ENCODE measurements at places on chromosomes 5 and 9. TPM values are rescaled to one million over a fixed set of nuclear protein-coding genes. Genes with fewer than 3 reads are reported as not detected.

DNA sequence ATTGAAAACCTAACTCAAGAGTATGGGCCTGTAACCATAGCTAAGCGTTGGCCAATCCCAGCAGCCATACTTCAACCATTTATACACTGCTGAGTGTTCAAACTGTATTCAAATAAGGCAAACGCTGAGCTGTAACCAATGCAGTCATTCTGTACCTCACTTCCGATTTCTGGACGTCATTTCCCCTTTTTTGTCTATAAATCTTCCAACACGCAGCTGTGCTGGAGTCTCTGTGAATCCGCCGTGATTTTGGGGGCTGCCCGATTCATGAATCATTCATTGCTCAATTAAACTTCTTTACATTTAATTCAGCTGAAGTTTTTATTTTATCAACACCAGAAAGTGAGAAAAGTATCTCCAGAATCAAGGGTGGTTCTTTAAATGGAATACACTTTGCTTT lies 31.7 kb downstream of the MTX3 start:
- H3K27me3 ChIP-seq: no peaks in the 10 kb centered on the region
- no peak overlapping the region for H3K4me3 ChIP-seq
- no peaks in the 10 kb centered on the region for H3K36me3 ChIP-seq
- no peaks in the 10 kb centered on the region for H3K4me1 ChIP-seq
- no peak for DNase-seq

- H3K4me1 ChIP-seq: peaks cover 34% of the 10 kb centered on the region
- no peaks in the 10 kb centered on the region for H3K27me3 ChIP-seq
- no peak overlapping the region for H3K27ac ChIP-seq
- H3K4me3 ChIP-seq: no peak overlapping the region
- no peak for DNase-seq
Observed at GRCh38 chr5:102759700-102760099, 4.6 kb downstream of the PAM start.

- no peaks in the 10 kb centered on the region for H3K27me3 ChIP-seq
- H3K4me3 ChIP-seq: no peak overlapping the region
- H3K36me3 ChIP-seq: peaks cover under 1% of the 10 kb centered on the region
Observed at GRCh38 chr9:726005-726404, 115.5 kb upstream of the DMRT1 start.

DNA sequence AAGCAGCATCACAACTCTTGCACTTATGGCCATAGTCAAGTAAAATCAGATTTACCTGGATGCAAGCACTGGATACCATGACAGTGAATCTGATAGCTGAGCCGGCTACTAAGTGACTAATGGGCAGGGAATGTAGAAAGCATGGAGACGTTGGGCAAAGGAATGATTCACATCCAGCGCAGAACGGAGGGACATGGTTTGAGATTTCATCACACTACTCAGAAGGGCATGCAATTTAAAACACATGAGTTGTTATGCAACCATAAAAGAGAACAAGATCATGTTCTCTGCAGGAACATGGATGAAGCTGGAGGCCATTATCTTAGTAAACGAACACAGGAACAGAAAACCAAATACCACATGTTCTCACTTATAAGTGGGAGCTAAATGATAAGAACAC lies 169.1 kb upstream of the PIK3R1 start:
- no peak overlapping the region for H3K4me3 ChIP-seq
- DNase-seq: no peak
- H3K27me3 ChIP-seq: no peaks in the 10 kb centered on the region
- no peak overlapping the region for H3K27ac ChIP-seq

- no peaks in the 10 kb centered on the region for H3K27me3 ChIP-seq
- no peak overlapping the region for H3K27ac ChIP-seq
- no peak for DNase-seq
- H3K4me1 ChIP-seq: no peaks in the 10 kb centered on the region
- H3K36me3 ChIP-seq: no peaks in the 10 kb centered on the region
- no peak overlapping the region for H3K4me3 ChIP-seq
Observed at GRCh38 chr5:167112556-167112955, 1178.9 kb upstream of the WWC1 start.

DNA sequence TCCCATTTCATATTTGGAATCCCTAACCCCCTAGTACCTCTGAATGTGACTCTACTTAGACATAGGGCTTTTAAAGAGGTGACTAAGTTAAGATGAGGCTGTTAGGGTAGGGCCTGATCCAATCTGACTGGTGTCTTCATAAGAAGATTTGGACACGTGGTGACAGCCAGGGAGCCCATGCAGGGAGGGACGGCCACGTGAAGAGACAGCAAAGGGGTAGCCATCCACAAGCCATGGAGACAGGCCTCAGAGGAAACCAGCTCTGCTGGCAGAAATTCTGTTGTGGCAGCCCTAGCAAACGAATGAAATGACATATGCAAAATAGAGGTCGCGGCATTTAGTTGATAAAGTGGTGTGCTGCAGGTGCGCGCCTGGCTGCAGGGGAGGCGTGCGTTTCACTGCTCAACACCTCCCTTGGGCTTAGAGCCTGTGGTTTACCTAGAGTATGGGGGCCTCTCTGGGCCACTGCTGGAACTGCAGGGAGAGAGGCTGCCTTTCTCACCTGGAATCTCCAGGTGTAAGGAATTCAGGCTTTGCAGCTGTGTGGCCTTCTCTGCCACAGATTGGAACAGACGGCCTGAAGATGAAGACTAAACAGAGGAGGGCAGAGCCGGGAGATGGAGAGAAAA lies 7.1 kb upstream of the AFAP1L1 start:
- H3K27me3 ChIP-seq: no peaks in the 10 kb centered on the region
- H3K4me1 ChIP-seq: no peaks in the 10 kb centered on the region
- H3K4me3 ChIP-seq: no peak overlapping the region
- DNase-seq: peak; percentile 34
- H3K27ac ChIP-seq: no peak overlapping the region
- no peaks in the 10 kb centered on the region for H3K36me3 ChIP-seq

DNA sequence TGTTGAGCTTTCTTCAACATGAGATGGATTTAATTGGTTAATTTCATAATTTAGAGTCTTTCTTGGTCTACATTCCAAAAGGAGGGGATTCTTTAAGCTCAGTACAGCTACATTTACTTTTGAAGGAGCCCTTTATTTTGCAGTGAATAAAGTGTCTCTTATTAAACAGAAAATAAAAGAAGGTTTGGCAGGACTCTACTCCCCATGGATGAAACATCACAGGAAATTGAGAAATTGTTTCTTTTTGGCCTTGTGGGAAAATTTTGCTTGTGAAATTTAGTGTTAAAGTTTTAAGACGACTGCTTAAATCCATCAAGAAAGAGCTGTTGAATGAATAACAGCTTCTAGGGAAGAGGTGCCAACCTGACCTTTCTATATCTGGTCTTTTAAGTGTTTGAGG lies 187.7 kb downstream of the NTRK2 start:
- H3K36me3 ChIP-seq: no peaks in the 10 kb centered on the region
- H3K4me3 ChIP-seq: no peak overlapping the region
- H3K27me3 ChIP-seq: no peaks in the 10 kb centered on the region
- DNase-seq: no peak
- H3K4me1 ChIP-seq: peaks cover 2% of the 10 kb centered on the region

DNA sequence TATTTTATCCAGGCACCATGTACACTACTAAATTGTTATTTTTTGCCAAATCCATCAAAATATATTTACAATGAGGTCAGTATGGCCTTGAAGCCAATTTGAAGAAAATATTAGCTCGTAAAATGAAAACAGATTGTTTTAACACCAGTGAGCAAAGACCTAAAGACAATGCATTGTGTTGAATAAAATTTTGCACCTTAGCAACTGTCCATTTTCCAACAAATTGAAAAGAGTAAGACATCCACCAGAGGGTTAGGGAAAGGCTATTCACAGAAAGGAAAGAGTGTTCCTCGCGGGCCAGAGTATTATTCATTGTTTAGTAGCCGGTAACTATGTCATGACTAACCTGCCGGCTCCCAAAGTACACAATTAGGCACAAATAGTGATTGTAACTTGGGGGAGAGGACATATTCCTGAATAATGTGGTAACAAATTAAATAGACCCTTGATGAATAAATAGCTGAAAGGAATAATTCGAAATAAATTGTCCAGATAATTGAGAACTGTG lies 213.3 kb downstream of the DNAH5 start:
- no peak overlapping the region for H3K27ac ChIP-seq
- H3K27me3 ChIP-seq: no peaks in the 10 kb centered on the region
- DNase-seq: no peak
- H3K4me3 ChIP-seq: no peak overlapping the region
- H3K36me3 ChIP-seq: no peaks in the 10 kb centered on the region

DNA sequence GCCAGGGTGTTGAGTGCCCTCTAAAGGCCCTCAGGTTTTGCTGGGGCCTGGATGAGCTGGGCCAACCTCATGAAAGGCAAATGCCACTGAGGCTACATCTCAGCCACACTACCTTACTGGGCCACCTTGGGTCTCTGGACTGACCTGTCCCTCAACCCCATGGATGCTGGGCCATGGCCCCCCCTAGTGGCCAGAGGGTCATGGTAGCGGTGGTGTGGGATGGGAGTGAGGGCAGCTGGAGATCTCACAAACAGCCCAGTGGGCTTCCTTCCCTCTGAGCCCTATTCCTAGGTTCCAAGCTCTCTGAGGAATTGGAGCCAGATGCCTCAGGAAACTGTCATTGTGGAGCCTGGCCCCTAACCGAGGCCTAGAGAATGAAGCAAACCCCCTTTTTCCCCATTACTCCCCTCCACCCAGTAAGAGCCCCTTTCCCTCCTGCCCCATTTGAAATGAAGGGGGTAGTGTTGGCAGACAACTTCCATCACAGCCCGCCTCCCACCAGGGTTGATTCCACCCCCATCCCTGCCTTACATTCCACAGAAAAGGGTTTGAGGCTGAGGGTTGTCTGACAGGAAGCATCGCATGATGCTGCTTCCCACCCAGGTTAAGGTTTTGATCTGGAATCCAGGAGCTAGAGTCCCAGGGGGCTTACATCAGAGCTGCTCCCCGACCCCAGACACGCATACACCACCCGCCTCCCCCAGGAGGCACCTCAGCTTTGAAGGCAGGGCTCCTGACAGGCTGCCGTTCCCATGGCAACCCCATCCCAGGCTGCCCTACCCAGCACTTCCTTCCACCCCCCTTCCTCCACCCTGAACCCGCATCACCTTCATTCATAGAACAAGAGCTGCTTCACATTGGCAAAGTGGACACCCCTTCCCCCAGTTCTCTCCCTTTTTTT lies 63.9 kb downstream of the PCDH1 start:
- DNase-seq: no peak
- H3K36me3 ChIP-seq: no peaks in the 10 kb centered on the region
- H3K4me1 ChIP-seq: peaks cover 15% of the 10 kb centered on the region
- H3K4me3 ChIP-seq: no peak overlapping the region

The PCDHGB2 gene
- total RNA-seq: 1.7 TPM

GRCh38 chr5:36743891-36744772 lies 132.4 kb upstream of the NIPBL start:
- H3K27me3 ChIP-seq: no peaks in the 10 kb centered on the region
- H3K4me3 ChIP-seq: peak overlapping the region; percentile 59
- peak overlapping the region; percentile 65 for H3K27ac ChIP-seq
- DNase-seq: no peak

- no peak overlapping the region for H3K4me3 ChIP-seq
- no peaks in the 10 kb centered on the region for H3K4me1 ChIP-seq
- no peak for DNase-seq
- no peak overlapping the region for H3K27ac ChIP-seq
- H3K27me3 ChIP-seq: no peaks in the 10 kb centered on the region
Observed at GRCh38 chr5:18305288-18305924, 671.1 kb downstream of the TAF11L14 start.

DNA sequence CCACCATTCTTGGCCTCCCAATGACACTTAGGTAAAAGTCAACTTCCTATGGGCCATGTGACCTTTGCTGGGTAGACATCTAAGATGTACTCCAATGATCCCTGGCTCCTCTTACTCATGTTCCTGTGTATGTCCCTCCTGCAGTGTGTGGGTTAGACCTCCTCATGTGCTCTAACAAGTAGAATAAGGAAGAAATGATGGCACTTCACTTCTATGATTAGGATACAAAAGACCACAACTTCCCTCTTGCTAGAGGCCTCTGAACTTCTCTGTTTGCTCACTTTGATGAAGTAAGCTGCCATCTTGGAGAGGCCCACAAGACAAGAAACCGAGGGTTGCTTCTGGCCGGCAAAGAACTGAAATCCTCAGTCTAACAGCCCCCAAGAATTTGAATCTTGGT lies 131.8 kb downstream of the TAF11L14 start:
- H3K4me3 ChIP-seq: no peak overlapping the region
- H3K27ac ChIP-seq: no peak overlapping the region
- H3K27me3 ChIP-seq: no peaks in the 10 kb centered on the region
- no peaks in the 10 kb centered on the region for H3K36me3 ChIP-seq
- no peaks in the 10 kb centered on the region for H3K4me1 ChIP-seq

DNA sequence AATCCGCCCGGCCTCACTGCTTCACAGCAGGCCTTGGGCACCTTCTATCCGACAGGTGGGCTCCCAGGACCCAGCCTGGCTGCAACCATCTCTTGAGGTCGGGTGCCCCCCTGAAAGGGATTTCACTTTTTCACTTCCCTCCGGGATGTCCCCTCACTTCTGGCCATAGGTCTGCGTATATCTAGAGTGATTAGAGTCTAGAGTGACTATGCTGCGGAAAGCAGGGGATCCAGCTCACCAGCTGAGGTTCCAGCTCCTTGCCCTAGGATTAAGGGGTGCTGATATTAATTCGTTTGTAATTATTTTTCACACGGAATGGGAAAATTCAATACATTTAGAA lies 3.1 kb downstream of the DMRT2 start:
- H3K27me3 ChIP-seq: peaks cover 44% of the 10 kb centered on the region
- no peak overlapping the region for H3K27ac ChIP-seq
- H3K4me1 ChIP-seq: peaks cover 24% of the 10 kb centered on the region
- no peaks in the 10 kb centered on the region for H3K36me3 ChIP-seq

- peaks cover 7% of the 10 kb centered on the region for H3K4me1 ChIP-seq
- DNase-seq: no peak
- no peaks in the 10 kb centered on the region for H3K27me3 ChIP-seq
- no peak overlapping the region for H3K4me3 ChIP-seq
Observed at GRCh38 chr5:170681013-170681433, 102.5 kb upstream of the GABRP start.

DNA sequence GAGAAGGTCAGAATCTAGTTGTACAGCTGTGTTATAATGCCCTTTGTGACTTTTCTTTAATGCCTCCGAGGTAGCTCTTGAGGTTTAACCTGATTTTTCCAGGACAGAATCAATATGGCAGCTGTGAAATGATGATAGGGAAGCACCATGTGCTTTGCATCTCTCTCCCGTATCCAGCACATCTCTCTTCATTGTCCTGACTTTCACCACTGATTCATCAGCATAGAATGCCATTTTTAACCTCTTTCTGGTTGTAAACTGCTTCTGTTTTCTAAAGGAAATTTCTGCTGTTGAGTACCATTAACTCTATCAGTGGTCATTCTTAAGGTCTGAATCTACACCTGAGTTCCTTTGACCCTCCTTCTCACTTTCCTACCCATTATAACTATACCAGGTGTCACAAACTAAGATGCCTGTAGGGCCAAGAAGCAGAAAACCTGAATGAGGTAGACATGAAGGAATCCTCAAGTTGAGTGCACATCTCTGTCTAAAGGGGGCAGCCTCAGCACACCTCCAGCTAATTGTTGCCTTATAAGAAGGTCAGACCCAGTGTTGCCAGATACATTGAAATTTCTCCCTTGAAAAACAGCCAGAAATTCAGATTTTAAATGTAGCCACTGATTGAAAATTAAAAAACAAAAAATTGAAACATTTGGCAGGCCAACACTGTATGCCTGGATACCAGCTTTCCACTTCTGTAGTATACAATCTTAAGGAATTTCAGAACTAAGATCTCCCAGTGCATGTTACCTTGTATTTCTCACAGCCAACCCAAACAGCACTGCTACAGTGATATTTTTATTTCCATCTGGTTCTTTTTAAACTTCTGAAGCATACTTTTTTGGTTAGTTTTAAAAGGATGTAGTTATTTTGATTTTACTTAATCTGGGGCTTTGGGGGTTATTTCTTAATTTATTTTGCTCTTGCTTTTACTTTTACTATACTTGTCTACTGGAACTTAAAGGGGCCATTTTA lies 35.8 kb upstream of the TLX3 start:
- no peak overlapping the region for H3K4me3 ChIP-seq
- H3K4me1 ChIP-seq: no peaks in the 10 kb centered on the region
- no peak for DNase-seq

Data from upper lobe of left lung (tissue), 6 donors.